ENCODE measurements at places on chromosomes 2 and 18.

- no peak for DNase-seq
Measured at GRCh38 chr2:105447476-105447875, 48.6 kb upstream of the FHL2 start.

- no peak for DNase-seq
Measured at GRCh38 chr2:233034091-233034882, 1.8 kb downstream of the NEU2 start.

GRCh38 chr18:2570772-2571199, 519 bp downstream of the METTL4 start:
- peak; percentile 30 for DNase-seq

DNA sequence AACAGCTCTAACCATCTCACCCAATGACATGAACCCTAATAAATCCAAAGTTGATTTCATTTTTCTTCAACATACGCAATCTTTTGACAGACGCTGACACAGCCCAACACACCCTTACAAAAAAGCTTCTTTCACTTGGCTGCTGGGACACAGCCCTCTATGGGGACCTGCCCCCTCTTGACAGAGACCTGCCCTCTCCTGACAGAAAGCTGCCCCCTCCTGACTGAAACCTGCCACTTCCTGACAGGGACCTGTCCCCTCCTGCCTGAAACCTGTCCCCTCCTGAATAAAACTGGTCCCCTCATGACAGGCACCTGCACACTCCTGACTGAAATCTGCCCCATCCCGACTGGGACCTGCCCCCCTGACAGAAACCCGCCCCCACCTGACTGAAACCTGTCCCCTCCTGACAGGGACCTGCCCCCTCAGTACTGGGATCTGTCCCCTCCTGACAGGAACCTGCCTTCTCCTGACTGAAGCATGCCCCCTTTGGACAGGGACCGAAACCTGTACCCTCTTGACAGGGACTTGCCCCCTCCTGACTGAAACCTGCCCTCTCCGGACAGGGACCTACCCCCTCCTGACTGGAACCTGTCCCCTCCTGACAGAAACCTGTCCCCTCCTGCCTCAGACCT, 87.9 kb downstream of the PXDN start:
- no peak for DNase-seq

- no peak for DNase-seq
Measured at GRCh38 chr2:28172114-28172898, 220.4 kb upstream of the FOSL2 start.

GRCh38 chr2:3066831-3067230, 310.8 kb downstream of the EIPR1 start:
- no peak for DNase-seq

- no peak for DNase-seq
Measured at GRCh38 chr18:26653943-26654615, 105.7 kb upstream of the KCTD1 start.

DNA sequence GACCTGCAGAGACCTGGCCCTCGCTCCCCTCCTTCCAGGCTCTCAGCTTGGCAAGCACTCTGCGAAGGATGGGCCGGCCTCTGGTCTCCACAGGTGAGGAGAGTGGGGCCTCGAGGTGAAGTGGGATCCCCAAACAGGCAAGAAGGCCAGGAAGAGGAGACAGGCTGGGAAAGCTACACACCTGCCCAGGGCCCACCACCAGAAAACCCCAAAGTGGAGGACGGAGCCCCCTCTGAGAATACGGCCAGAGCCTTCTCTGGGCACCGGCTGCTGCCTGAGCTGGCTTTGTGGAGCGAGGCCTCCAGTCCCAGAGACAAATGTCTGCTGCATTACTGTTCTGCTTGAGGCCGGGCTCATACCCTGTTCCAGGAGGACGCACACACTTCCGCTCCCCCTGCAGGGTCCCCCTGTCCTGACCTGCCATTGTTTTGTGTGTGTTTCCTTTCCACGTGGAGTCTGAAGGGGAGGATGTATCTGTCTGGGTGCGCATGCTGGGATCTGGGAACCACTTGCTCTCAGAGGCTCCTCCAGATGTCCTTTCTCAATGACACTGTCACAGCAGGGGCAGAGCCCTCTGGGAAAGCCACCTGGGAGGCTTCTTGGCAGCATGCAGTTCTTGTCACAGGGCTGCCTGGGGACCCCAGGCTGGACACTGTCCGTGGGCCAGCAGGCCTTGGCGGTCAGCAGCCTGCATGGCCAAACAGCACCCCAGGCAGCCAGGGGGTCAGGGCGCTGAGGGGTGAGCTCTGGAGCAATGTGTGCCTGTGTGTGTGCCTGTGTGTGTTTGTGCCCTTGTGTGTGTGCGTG, 20.8 kb downstream of the KCNF1 start:
- DNase-seq = no peak

DNA sequence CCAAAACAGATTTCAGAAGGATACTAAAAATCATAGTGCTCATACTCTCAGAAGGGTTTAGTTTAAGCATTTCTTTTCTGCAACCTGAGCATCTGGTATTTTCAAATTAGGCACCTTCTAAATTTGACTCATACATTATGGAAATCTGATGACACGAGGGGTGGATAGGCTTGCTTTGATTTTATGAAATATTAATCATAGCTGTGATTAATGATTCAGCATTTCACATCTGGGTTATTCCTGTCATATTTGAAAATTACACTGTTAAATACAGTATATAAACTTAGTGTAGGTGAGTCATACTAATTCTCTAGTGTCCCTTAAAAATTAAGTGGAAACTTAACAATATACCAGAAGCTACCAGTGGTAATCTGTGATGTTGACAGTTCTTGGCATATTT, 47.7 kb downstream of the MRPS9 start:
- no peak for DNase-seq

- no peak for DNase-seq
Measured at GRCh38 chr2:42961385-42961811, 169.0 kb upstream of the HAAO start.

GRCh38 chr18:55589625-55590291, 1.8 kb upstream of the TCF4 start:
- peak; percentile 51 for DNase-seq

DNA sequence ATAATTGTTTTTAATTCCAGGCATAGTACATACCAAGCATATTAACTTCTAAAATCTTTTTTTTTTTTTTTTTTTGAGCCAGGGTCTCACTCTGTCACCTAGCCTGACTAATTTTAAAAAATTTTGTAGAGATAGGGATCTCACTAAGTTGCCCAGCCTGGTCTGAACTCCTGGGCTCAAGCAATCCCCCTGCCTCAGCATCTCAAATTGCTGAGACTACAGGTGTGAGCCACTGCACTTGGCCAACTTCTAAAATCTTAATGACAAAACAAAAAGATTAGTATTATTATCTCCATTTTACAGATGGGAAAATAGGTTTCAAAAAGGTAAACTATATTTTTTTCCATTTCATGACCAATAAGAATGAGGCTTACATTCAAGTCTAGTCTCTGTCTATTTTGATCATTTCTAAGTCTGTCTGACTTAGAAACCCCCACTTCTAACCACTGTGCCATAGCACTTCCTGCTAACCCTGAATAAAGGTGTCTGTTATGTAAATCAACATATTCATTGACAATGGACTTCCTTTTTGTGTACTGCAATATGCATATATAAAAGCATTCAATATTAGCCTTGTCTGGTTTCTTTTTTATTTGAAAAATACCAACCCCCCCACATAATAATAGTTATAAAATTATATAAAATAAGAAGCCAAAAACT, 28.7 kb upstream of the ZEB2 start:
- no peak for DNase-seq

GRCh38 chr18:75790111-75790510, 362.6 kb upstream of the SMIM21 start:
- DNase-seq = no peak
